ENCODE measurements at places on chromosomes 4 and X. TPM values are rescaled to one million over a fixed set of nuclear protein-coding genes. Genes with fewer than 3 reads are reported as not detected.
A peak's percentile ranks its signal among the peaks of the same experiment; 100 is the strongest.

GUCY1B1 gene
- 17.0 TPM for total RNA-seq

MAGED4 gene
- total RNA-seq: 0.40 TPM

HTR2C gene
- not detected for total RNA-seq

MAGEA12 gene
- not detected for total RNA-seq

BTC gene
- 0.35 TPM for total RNA-seq

FAM184B gene
- total RNA-seq: 0.03 TPM

KLB gene
- total RNA-seq: 0.05 TPM

SNCA gene
- 33.6 TPM for total RNA-seq

VGLL1 gene
- not detected for total RNA-seq

TCEAL2 gene
- total RNA-seq: 1.3 TPM

CCDC149 gene
- total RNA-seq: 11.7 TPM

SASH3 gene
- 3.8 TPM for total RNA-seq

CXCL11 gene
- 0.32 TPM for total RNA-seq

H2BW1 gene
- not detected for total RNA-seq

ALPK1 gene
- total RNA-seq: 4.9 TPM

CHST7 gene
- 3.5 TPM for total RNA-seq

SLC7A11 gene
- total RNA-seq: 0.19 TPM

GRCh38 chrX:23134136-23134535, 134.4 kb downstream of the DDX53 start:
- no peak for DNase-seq

GRCh38 chr4:13597604-13598003, 29.9 kb downstream of the BOD1L1 start:
- no peak for DNase-seq

GRCh38 chr4:107734120-107734519, 14.1 kb upstream of the PAPSS1 start:
- no peak for DNase-seq

GRCh38 chr4:71867598-71867997, 83.7 kb upstream of the GC start:
- DNase-seq: no peak

GRCh38 chrX:150664290-150664689, 28.9 kb upstream of the MTMR1 start:
- DNase-seq: no peak

DNA sequence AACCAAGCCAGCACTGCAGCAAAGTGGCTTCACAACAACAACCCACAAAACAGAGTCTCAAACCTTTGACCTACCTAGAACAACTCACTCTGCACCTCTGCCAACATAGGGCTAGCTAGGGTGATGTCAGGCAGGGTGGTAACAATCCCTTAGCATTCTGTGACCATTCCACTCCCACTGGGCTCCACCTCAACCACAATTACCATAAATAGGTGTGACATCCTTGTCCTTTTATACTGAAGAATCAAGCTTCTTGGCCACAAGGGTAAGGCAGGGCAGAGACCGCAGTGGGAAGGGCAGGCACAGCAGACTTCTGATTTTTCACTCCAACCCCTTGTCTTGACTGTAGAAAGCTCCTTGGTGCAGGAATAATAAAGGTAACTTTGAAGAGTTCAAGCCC, 795.4 kb upstream of the DIAPH2 start:
- DNase-seq: no peak

DNA sequence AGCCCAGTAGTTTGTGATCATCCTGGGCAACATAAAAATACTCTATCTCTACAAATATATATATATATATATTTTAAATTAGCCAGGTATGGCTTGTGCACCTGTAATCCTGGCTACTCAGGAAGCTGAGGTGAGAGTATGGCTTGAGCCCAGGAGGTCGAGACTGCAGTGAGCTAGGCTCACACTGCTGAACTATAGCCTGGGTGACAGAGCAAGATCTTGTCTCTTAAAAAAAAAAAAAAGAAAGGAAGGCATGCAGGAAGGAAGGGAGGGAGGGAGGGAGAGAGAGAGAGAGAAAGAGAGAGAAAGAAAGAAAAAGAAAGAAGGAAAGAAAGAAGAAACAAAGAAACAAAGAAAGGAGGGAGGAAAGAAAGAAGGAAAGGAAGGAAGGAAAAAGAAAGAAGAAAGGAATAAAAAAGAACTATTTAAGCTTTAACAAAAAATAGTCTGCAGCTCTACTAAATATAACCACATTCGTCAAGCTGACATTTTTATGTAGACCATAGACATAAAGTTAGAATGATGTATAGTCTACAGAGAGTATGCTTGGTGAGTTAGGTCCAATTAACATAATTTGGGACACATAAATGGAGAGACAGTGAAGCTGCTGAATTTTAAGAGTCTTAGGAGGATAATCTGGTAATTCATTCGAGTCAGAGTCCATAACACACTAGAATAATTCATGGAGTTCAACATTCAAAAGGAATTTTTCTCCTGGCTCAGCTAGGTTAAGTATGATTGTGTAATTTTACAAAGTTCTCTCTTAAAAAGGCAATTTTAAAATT, 111.9 kb downstream of the GLRA3 start:
- DNase-seq: no peak

GRCh38 chrX:24085101-24085500, 30.3 kb downstream of the EIF2S3 start:
- DNase-seq: no peak

DNA sequence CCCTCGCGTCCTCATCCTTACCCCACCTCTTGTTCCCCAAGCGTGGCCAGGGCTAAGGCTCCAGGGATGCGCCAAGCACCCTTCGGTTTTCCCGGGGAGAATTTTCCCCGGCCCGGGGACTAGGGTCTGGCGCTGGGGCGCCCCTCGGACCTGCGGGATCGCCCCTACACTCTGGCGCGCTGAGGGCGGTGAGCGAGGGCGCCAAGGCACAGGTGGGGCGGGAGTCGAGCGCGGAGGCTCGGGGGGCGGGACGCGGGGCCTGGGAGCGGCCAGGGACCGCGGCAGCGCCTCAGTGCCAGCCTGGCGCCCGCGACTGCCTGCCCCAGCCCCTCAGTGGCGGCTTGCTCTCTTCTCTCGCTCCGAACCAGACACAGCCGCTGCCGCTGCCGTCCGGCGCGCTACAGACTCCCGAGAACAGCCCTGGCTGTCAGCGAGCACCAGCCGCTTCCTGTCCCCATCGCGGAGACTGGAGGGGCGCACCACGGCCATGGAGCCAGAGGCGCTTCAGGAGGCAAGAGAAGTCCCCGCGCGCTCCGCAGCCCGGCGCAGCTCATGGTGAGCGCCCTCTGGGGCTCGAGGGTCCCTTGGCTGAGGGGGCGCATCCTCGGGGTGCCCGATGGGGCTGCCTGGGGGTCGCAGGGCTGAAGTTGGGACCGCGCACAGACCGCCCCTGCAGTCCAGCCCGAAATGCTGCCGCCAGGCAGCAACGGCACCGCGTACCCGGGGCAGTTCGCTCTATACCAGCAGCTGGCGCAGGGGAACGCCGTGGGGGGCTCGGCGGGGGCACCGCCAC, at the start of gene DRD5:
Gene DRD5 (plus strand): TSS at position 292 of the 793 bp plus-strand sequence. CDS start 396 bp downstream, at position 688.
- no peak for DNase-seq

DNA sequence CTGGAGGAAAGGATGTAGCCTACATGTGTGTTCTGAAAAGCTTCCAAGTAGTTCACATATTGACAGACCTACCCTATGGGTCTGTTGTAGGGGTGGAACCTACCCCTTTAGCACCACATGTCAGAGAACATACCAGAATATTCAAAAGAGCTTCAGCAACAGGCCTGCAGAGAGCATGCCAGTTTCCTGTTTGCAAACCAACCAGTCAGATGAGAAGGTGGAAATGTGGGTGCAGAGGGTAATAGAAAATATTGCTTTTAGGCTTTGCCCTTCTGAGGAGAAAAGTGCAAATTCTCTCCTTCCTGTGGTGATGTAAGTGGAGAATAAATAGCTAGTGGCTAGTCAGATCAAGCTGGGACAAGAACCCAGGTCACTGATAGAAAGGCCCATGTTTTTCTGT, 16.4 kb downstream of the INTS6L start:
- no peak for DNase-seq

DNA sequence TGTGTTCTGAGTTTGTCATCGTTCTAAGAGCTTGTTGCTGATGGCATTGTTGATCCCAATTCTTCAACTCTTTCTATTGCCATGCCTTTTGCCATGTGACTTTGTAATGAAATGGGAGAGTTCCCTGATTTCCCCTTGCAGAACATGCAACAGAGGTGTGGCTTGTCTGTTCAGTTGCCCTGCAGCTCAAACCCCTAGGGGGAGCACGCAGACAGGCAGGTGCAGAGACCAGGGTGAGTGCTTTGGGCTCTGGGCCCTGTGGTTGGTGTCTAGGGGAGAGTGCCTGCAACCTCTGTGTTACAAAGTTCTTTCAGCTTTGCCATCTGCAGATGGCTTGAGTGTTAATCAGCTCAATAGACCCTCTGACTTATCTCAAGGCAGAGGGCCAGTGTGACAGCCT, 332.7 kb downstream of the MID1IP1 start:
- no peak for DNase-seq

DNA sequence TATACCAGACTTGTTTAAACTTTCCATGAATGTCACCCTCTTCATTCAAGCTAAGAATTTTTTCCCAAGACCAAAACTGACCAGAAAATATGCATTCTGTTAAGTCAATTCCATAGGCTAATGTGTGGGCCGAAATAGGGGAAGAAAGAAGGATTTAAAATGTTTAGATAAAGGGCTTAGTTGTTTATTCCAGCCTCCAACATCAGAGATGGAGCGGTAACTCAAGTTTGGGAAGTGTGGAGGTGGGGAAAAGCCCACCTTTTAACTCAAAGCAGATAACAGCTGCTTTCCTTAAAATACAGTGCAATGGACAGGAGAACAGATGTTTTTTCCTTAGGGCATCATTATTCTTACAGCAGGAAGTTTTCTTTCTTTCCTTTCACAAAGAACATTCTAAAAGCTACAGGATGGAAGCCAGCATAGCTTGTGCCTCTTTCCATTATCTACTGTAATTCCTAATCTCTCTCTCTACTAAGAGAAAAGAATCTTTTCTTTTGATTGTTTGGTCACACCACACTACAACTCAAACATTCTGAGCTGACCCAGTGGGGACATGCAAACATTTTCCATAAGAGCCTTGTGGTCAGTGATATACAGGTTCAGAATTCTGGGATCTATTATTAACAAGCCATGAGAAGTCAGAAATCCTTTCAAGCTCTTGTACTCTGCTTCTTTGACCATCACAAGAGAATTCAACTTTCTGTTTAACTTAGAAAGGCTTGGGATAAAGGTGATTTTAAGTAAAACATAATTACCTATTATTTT, 101.6 kb downstream of the PDE5A start:
- no peak for DNase-seq

- no peak for DNase-seq
Measured at GRCh38 chr4:47662975-47663374, 174.9 kb downstream of the CORIN start.

DNA sequence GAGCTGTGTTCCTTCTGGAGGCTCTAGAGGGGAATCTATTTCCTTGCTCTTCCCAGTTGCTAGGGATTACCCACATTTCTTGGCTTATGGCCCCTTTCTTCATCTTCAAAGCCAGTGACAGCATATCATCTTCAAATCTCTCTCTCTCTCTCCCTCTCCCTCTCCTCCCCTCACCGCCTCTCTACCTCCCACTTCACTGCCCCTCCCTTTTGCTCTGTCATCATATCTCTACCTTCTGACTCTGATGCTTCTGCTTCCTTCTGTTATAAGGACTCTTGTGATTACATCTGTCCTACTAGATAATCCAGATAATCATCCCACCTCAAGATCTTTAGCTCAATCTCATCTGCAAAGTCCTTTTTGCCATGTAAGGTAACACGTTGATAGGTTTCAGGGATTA, 93.1 kb upstream of the TEX13D start:
- no peak for DNase-seq

DNA sequence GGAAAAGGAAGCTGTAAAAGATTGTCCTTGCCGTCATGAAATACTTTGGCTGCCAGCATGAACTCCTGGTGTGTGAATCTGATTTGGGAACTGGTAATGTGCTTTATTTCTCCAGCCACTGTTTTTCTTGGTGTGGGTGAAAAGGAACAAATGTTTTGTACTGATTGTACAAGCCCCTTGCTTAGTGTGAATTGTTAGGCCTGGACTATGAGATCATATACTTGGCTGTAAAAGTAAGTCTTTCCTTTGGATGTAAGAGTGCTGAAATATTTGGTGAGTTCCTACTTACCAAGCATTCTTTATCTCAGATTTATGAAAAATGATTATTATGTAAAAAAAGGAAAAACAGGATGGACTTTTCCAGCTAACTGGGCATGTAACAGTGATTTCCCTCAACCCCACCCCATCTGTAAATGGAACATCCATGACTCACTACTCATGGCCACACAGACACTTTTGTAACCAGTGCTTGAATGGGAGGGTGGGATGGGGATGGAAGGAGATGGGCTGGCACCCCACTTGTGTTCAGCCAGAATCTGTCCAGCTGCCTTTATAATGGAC, 6.3 kb downstream of the FNIP2 start:
- no peak for DNase-seq

GRCh38 chrX:134998246-134998645, 7.5 kb downstream of the SMIM10 start:
- DNase-seq: no peak

DNA sequence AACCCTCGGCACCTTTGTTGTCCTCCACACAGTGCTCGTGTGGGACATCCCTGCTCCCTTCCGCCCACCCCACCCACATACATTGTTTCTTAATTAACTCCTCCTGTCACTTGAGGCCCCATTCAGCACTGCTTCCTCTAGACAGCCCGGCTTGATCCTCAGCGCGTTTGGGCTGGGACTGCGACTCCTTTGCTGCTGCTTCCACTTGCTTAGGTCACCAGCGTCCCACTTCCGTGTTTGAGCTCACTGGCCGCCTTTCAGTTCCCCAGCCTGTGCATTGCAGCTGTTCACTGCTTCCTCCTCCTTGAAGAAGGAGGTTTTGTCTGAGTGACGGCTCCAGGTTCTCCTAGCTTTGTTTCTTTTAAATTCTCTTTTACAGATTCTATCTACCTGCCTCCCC, 16.1 kb downstream of the RNF4 start:
- DNase-seq: peak; percentile 94
